ENCODE measurements at places on chromosomes 4 and X.
A peak's percentile ranks its signal among the peaks of the same experiment; 100 is the strongest.

- DNase-seq = no peak
Measured at GRCh38 chr4:185738820-185739219, 73.2 kb downstream of the SORBS2 start.

DNA sequence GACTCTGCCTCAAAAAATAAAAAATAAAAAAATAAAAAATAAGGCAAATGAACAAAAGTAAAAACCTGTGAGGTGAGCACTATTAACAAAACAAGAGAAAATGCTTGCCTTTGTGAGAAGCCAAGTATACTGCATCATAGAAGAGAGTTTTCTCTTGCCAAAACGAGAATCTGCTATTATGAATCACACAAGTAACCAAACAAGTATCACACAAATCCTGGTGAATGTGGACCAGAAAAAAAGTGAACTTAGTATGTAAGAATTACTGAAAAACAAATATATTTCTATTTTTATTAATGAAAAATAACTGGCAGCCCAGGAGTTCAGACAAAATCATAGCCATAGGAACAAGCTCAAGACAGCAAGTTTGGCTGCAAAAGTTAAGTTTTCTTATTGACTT, 193.5 kb downstream of the PDGFC start:
- DNase-seq = no peak

DNA sequence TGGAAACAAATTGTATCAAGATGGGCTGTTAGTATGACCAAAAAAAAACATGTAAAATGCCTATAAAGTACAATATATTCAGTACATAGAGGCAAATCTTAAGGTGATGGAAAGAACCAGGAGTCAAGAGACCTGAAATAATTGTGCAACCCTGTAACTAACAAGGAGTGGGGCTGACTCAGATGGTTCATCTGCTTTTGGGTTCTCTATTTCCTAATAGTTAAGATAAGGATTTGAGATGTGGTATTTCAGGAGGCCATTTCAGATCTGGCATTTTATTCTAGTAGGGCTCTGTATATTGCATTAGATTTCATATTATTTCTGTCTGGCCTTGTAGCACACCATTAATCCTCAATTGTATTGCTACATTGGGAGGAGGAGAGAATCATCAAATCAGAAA, 268.4 kb downstream of the HS3ST1 start:
- no peak for DNase-seq

- DNase-seq = no peak
Measured at GRCh38 chr4:114864060-114864459, 249.4 kb downstream of the NDST4 start.

DNA sequence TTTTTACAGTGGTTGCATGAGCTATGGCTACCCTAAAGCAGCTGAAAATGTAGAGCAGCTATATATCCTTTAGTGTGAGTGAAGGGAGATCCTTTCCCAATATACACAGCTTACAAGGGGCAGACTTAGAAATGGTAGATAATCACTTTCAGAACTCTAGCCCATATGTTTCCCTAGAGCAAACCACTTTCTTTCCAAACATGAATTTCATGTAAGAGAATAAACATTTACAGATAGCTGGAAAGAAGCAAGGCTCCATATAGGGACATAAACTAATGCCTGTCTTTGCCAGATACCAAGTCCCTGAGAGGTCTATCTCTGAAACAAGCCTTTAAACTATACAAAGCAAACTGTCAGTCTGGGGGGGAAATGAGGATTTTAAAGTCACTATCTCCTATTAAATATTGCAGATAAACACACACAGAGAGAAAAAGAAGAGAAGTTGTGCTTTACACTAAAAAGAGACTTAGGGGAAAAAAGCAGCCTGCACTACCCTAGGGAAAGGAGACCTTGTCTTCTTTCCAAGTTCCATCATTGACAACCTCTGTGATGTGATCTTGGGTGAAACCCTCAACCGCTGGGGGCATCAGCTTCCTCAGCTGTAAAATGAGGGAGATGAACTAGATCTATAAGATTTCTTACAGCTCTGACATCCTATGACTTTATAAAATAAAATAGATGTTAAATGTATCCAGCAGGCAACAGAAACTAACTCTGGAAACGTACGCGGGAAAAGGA, 73.6 kb downstream of the TMEM156 start:
- DNase-seq = no peak

- DNase-seq = peak; percentile 69
Measured at GRCh38 chrX:74535408-74536151, 78.8 kb downstream of the RLIM start.

- DNase-seq = no peak
Measured at GRCh38 chr4:154084864-154085263, 296.0 kb upstream of the SFRP2 start.

GRCh38 chr4:3251691-3252479, 2.9 kb downstream of the MSANTD1 start:
- DNase-seq = no peak
